ENCODE measurements at places on chromosomes 2 and 18.

DNA sequence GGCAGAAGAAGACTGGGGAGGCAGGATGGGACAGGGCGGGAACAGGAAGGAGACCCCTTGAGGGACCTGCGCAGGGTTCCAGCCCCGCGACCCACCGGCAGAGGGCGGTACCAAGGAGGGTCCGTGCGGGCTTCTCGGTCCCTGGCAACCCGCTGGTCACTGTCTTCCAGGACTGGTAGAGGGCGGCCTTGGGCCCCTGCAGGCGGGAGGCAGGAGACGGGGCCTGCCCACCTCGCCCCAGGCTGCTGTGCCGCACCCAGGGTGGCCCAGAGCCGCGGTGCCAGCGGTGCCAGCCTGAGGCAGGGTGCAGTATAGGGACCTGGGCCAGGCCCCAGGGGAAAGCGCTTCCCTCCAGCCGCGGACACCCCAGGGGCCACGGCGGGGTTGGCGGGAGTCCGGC is 34.5 kb downstream of the NEURL3 start:
- DNase-seq, result no peak

GRCh38 chr2:133480707-133481429 is 87.4 kb downstream of the NCKAP5 start:
- DNase-seq, result no peak

GRCh38 chr2:79619976-79620375 is 107.1 kb downstream of the CTNNA2 start:
- no peak for DNase-seq

GRCh38 chr2:127231130-127231865 is 11.2 kb upstream of the CYP27C1 start:
- DNase-seq, result no peak

- no peak for DNase-seq
These were observed 926.4 kb upstream of the FANCL start for GRCh38 chr2:59167514-59167913.

DNA sequence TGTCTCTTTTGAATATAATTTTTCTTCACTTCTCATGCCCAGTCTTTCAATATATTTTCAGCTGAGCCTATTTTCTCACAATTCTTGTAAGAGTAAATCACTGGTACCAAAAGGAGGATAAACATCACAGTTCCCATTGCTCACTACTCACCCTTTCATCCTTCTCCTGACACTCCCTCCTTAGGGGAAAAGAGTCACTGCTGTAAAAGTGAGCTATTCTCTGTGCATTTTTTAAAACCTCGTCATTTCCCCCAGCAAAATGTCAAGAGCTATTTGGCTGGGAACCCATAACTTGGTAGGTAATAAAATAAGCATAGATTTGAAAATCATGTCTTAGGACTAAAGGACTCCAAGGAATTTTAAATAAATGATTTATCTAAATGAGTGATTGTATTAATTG is 340.1 kb upstream of the GYPC start:
- no peak for DNase-seq

Data from cortex of kidney (tissue), 1 donor.